Ammon's horn (tissue), 1 donor: ENCODE measurements at places on chromosomes 1 and 21.

DNA sequence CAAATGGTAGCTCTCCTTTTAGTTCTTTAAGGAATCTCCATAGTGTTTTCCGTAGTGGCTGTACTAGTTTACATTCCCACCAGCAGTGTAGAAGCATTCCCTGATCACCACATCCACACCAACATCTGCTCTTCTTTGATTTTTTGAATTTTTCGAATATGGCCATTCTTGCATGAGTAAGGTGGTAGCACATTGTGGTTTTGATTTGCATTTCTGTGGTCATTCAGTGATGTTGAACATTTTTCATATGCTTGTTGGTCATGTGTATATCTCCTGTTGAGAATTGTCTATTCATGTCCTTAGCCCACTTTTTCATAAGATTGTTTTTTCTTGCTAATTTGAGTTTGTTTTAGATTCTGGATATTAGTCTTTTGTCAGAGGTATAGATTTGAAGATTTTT lies 84.6 kb upstream of the B3GALT2 start:
- DNase-seq: no peak

- no peak for DNase-seq
Observed at GRCh38 chr1:15476927-15477326, 1.0 kb downstream of the CELA2B start.

DNA sequence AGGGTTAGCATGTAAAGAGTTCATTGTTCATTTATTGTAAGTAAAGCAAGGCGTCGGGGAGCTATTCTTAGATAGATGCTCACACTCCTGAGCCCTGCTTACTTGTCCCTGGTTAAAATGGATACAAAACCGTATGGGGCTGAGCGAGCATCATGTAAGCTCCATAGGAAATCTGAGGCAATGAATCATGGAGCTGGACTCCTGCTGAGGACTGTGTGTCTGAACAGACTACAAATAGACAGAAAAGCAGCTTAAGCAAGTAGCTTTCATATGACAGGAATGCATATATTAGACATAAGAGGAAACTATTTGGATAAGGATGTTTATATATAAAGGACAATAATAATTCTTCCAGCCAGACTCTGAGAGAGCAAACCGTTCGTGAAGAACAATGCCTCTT lies 604.9 kb upstream of the PTBP2 start:
- no peak for DNase-seq

DNA sequence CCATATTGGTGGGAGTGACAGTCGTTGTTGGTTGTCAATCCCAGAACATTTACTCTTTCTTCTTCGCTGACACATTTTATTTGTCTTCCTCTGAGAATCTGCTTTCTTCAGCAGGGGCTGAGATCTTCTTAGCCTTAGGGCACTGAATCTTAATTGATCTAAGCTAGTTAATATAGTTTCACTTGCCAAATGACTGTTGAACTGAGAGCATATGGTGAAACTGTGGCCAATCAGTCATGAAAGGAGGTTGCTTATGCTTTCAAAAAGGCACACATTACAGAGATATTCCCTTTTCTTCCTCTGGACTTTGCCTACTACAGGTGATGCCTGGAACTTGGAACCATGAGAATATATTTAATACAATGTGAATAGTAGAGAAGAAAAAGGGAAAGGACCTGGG lies 60.0 kb upstream of the KIAA0040 start:
- DNase-seq: no peak

GRCh38 chr1:10513199-10513598 lies 38.4 kb downstream of the PEX14 start:
- no peak for DNase-seq

DNA sequence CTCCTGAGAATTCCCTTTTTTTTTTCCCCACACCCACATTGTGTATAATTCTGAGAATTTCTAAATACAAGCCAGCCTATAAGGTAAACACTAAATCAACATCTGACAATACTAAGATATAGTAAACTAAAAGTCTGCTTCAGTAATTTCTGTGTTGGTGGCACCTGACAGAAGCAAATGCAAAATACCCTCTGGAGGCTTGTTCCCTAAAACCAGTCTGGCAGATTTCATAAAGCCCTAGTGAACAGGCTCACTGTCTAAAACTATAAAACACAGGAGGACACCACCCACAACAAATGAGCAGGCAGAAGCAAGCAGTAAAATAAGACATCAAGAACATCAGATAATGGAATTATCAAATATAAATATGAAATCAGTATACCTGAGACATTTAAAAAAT lies 11.5 kb downstream of the TRIM33 start:
- no peak for DNase-seq

DNA sequence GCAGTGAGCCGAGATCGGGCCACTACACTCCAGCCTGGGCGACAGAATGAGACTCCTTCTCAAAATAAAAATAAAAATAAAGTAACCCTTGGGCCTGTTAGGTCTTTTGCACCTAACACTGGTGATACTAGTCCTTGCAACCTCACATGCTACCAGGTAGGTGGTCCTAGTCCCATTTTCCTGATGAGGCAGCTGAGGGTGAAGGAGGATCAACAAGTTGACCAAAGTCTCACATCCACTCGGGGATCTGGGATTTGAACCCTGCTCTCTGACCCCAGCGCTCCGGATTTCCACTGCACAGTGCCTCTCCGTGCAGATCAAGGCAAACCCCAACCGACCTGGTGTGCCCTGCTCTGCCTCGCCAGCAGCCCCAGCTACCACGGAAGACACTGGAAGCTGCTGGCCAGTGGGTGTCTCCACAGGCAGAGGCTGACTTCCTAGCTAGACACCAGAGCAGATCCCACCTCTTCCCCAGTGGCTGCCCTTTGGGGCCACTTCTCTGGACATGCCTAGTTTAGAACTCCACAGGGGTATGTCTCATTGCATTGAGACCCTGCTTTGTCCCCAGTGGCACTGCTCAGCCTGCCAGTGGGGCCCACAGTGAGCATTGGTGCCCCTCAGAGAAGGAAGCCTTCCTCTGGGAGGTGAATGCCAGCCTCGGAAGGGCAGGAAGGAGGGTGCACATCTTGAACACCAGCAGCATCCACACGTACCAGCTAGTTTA lies 27.6 kb downstream of the LDLRAP1 start:
- no peak for DNase-seq

DNA sequence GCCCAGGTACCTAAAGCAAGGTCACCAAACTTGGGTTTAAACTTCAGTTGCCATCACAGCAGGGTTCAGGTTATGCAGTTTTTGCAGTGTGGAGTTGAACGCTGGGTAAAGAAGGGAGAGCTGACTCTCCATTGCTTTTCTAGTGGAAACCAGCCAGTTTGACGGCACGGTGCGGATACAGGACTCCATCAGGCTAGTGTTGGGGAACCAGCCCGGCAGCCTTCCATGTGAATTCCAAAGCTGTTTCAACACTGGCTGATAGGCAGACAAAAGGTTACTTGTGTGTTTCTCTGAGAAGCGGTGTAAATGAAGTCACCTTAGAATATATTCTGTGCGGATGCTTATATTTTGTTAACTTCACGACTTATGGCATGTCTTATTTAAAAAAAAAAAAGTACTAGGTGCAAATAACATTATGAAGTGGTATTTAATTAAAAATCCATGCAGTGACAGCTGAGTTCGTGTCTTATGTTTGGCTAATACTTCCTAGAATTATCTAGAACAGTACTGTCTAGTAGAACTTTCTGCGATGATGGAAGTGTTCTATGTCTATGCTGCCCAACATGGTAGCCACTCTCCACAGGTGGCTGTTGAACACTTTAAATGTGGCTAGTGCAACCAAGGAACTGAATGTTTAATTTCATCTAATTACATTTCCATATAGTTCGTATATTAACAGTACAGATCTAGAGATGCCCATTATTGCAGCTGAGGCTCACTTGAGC lies 29.9 kb upstream of the RCAN3 start:
- DNase-seq: no peak

- no peak for DNase-seq
Observed at GRCh38 chr1:156002188-156002911, 18.4 kb downstream of the SSR2 start.

- peak; percentile 76 for DNase-seq
Observed at GRCh38 chr1:41322835-41323234, 38.4 kb upstream of the FOXO6 start.

DNA sequence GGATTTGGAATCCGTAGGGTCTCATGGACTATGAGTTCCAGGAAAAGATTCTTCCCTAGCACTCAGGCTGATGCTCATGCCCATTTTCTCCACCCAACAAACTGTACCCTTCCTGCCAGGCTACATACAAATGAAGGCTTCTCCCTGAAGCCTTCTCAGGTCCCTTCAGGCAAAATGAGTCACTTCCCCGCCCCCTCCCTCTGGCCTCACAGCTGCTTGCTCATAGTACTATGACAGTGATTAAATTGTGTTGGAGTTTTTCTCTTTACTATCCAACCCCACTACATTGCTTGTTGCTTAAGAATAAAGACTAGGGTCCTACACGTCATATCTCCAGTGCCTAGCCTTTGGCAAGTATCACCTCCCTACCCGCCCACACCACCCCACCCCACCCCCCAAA lies 207.6 kb upstream of the NFIA start:
- no peak for DNase-seq

DNA sequence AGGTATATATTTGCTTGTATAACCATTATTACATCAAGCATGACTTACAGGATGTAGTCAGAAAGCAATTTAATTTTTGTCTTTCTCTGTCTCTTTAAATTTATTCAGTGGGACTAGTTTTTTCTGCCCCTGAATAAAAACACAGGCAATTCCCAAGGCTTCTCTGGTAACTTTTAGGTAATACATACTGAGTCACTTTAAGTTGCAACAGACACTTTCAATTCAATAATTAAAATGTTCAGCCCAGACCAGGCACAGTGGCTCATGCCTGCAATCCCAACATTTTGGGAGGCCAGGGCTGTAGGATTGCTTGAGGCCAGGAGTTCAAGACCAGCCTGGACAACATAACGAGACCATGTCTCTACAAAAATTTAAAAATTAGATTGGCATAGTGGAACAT lies 12.3 kb downstream of the SLC44A3 start:
- no peak for DNase-seq

DNA sequence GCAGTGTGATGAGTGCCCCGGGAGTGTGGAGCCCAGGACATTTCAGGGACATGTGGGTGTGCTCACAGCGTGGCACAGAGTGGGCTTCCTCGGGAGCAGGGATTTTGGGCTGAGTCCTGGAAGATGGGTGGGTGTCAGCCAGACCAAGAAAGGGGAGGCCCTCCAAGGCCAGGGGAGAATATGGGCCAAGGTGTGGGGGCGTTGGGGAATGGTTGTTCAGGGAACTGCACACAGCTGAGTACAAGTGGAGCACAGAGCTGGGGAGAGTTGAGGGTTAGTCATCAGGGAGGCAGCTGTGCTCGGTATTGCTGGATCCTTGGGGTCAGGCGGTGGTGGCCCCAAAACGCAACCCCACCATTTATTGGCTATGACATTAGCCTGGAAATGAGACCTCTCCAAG lies 5.5 kb downstream of the POGK start:
- no peak for DNase-seq

GRCh38 chr21:41064334-41064791 lies 103.6 kb upstream of the BACE2 start:
- peak; percentile 14 for DNase-seq

DNA sequence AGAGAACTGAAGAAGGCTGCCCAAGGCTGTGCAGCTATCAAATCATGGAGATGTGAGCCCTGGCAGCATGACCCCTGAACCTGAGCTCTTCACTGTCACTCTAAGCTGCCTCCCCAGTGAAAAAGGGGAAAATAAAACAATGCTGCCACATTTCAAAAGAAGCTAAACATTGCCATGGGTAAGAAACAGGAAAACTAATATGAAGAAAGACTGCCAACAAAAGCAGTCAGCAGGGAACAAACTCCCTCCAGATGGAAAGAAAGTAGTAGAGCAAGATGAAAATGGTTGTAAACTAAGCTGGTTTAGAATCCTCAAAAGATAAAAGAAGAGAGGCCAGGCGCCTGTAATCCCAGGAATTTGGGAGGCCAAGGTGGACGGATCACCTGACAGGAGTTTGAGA lies 36.2 kb upstream of the CSF1 start:
- no peak for DNase-seq

- DNase-seq: no peak
Observed at GRCh38 chr1:24325587-24326449, 6.7 kb downstream of the GRHL3 start.

- DNase-seq: no peak
Observed at GRCh38 chr1:2236695-2237677, 8.9 kb downstream of the SKI start.

DNA sequence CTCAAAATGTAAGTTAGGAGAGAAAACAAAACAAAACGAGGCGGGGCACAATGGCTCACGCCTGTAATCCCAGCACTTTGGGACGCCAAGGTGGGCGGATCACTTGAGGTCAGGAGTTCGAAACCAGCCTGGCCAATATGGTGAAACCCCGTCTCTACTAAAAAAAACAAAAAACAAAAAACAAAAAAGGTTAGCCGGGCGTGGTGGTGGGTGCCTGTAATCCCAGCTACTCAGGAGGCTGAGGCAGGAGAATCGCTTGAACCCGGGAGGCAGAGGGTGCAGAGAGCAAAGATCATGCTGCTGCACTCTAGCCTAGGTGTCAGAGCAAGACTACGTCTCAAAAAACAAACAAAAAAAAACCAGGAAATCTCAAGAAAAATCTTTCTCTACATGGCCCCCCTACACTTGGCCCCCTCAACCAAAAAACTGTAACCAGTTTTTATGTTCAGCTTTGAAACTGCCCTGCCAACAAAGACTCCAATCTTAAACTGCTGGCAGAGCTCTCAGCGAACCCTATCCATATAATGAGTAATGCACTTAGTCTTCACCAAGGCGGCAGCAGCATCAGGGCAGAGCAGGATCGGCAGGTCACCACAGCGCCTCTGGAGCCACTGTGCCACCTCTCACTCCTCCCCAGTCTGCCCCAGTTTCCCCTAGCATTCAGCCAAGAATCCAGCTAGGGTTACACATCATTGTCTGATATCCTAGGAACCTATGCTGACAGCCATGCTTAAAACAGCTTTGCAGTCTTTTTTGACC lies 71.7 kb downstream of the JAK1 start:
- no peak for DNase-seq

DNA sequence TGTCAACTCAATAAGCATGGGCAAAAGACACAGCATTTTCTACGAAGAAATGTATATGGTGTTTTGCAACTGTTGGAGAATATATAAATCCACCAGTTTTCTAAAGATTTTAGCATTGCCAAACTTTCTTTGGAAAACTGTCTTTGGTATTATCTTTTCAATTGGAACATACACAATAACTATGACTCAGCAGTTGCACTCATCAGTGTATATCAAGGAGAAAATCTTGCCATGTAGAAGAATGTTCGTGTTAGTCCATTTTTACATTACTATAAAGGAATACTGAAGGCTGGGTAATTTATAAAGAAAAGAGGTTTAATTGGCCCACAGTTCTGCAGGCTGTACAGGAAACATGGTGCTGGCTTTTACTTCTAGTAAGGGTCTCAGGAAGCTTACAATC lies 41.1 kb downstream of the PRKAA2 start:
- no peak for DNase-seq

DNA sequence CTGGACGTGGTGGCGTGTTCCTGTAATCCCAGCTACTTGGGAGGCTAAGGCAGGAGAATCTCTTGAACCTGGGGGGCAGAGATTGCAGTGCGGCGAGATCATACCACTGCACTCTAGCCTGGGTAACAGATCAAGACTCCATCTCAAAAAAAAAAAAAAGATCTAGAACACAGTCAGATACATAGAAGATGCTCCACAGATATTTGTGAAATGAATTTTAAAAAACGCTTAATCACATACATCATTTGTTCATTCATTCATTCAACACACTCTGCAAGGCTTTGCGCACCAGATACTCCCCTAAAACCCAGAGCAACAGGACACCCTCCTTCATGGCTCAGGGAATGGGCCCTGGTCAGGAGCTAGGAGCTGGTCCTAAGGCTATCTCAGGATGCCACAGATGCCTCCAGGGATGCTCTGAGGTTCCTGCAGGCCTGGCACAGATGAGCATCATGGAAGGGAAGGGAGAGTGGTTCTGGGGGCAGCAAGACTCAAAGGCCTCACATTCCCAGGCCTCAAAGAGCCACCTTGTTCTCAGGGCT lies 6.4 kb downstream of the HSPG2 start:
- DNase-seq: no peak
